HT1080 (cell line): ENCODE measurements at places on chromosomes 7 and 10.

DNA sequence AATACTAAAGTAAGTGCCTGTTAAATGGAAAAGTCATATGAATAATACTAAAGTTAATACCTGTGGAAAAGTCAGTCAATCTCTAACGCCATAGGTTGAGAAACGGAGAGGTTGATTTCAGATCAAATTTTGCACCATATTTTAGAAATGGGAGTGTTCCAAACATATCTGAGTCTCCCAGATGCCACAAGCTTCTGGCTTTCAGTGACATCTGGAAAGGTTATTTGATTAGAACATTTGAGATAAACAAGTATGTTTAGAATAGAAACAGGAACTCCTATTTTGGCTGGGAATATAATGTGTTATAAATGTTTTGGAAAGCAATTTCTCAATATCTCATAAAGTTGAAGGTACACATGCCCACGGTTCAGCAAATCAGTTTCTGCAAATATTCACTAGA lies 5.8 kb downstream of the MACC1 start:
- DNase-seq = no peak

- no peak for DNase-seq
These were observed 93.5 kb upstream of the MALRD1 start for GRCh38 chr10:18955061-18955460.

- DNase-seq = peak; percentile 2
These were observed 34.6 kb upstream of the HECW1 start for GRCh38 chr7:43077732-43078391.

DNA sequence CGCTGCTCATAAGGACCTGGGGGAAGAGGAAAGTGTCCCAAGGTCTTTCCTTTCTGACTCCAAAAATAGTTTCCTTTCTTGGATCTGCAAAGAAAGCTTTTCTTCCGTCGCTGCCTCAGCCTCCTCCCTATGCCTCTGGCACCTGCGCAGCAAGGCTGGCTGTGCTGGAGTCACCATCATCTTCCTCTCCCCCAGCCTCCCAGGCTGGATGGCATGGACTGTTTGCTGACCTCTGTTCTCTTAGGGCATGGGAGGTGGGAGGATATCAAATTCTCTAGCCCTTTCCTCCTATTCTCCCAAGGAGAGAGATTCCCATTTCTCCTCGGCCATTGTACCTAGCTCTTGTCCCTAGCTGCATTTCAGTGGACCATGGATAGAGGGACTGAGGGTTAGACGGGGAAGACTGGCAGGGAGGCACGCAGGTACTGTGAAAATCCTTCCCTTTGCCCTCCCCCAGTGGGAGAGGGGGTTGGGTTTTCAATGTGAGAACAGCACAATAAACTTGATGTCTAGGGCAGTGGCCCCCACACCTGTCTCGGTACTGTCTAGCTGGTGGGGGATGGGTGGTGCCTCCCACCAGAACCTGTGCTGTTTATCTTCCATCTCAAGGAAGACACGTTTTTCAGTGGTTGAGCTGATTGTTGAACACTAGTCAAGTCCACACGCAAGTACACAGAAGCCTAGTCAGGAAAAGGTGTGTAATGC lies 2.6 kb downstream of the PPP1R35 start:
- no peak for DNase-seq

GRCh38 chr10:110447886-110448285 lies 49.8 kb upstream of the DUSP5 start:
- DNase-seq = peak; percentile 27

DNA sequence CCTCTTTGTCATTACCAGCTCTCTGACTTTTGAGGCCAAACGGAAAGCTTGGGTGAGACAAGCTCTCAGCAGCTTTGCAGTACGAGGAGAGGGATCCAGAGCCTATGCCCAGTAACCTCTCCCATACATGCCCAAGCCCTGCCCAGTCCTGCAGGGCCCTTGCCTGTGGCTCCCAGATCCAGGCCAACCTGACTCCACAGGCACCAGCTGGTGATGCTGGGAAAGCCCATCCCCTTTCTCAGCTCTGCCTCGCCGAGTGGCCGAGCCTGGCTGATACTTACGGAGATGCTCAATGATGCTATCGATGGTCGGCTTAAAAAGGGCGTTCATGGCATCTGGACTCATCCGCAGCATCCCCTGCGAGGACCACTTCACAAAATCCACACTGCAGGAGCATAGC lies 55.4 kb downstream of the PNLIPRP2 start:
- no peak for DNase-seq

- no peak for DNase-seq
These were observed 28.0 kb upstream of the TNS3 start for GRCh38 chr7:47609803-47610452.

- DNase-seq = no peak
These were observed 29.4 kb downstream of the ENTPD1 start for GRCh38 chr10:95785317-95785716.

DNA sequence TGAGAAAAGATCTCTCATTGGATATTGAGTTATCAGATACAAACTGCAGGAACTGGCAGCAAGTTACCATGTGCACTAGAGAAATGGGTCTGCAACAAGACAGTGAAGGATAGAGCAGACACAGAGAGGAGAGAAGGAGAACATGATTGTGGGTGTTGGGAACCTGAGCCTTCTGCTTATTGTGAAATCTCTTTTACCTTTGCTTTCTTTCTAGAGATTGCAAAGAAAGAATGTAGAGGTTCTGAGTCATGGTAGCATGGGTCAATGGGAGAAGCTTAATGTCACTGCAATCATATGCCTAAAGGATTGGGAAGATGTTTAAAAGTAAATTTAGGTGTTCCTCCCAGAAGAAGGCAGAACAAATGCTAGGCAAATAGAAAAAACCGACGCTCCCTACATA lies 821.4 kb downstream of the CCSER2 start:
- DNase-seq = no peak

DNA sequence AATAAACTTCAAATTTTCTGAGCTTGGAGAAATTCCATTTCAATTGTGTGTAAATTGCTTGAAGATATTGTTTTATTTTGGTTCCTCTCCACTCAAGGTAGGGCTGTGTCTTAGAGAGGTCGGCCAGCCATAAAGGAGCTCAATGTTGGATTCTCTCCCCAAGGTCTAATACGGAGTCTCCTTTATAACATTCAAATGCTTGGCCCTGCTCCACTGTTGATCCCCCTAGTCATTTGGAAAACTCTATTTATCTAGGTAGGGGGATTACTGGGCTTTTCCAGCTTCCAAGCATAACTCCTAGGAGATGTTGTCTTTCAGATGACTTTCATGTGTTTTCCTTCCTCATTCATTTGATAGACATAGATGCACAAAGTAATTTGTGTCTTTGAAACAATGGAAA lies 170.9 kb downstream of the LRMDA start:
- no peak for DNase-seq

DNA sequence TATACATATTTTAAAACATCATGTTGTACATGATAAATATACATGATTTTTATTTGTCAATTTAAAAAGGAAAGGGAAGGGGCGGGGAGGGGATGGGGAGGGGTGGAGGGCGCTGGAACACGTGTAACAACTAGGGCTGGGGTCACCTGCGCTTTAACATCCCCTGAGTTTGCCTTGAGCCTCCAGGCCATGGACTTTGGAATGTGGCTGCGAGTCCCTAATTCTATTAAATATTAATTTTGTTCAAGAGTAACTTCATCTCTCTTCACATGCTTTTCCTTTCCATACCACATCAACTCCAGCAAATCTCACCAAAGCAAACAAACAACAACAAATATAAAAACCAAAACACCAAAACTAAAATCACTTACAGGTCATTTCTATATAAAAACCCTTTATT lies 10.6 kb downstream of the IFIT5 start:
- DNase-seq = no peak

DNA sequence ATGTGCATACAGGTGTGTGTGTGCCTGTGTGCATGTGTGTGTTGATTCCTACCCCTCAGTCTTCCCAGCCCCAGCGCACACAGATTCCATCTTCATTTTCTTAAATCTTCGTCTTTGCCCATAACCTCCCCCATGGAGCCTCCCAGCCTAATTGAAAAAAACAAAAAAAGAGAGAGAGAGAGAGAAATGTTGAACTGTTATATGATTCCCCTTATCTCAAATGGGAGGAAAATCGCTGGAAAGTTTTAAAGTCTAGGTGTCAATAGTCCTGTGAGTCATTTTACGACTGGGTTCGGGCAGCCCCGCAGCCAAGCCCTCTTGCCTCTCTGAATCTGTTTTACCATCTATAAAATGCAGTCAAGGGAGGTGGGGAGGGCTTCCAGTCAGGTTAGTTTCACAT lies 60.9 kb downstream of the SPOCK2 start:
- DNase-seq = peak; percentile 61

GRCh38 chr7:146096994-146097393 lies 19.6 kb upstream of the CNTNAP2 start:
- no peak for DNase-seq

GRCh38 chr10:21030091-21030490 lies 133.0 kb upstream of the NEBL start:
- peak; percentile 68 for DNase-seq
